ENCODE measurements at places on chromosomes 2 and 18.

DNA sequence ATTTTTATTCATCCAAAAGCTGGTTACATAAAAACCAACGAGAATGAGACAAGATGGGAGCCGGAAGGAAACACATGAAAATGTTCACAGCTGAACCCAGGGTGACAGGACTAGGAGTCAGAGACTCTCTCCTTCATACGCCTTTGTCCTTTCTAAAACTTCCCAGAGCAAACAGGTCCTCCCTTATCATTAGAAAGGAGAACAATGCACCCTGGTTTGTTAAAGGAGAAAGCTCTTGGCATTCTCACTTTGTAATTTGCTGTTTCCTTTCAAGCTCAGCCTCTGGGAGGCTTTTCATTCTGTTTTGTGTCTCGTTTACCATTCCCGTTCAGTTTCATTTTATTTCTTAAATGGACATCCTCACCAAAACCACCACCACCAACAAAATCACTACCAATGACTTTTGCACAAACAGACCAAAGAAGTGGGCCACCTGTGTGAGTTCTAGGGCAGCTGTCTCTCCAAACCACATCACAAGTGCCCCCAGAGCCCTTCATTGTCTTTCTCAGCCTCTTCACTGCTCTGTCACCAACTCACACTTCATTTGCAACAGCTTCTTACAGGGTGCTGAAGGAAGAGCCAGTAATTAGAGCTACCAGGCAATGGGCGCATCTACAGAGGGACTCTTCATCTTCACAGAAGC, 105.3 kb downstream of the HDAC4 start:
- DNase-seq = no peak

- no peak for DNase-seq
These were observed 114.8 kb downstream of the ATL2 start for GRCh38 chr2:38262069-38262871.

- DNase-seq = no peak
These were observed 358 bp downstream of the USP37 start for GRCh38 chr2:218567797-218568189.

GRCh38 chr2:74332550-74333174, 10.6 kb downstream of the SLC4A5 start:
- no peak for DNase-seq

GRCh38 chr2:128710729-128711128, 392.1 kb upstream of the HS6ST1 start:
- DNase-seq = no peak

DNA sequence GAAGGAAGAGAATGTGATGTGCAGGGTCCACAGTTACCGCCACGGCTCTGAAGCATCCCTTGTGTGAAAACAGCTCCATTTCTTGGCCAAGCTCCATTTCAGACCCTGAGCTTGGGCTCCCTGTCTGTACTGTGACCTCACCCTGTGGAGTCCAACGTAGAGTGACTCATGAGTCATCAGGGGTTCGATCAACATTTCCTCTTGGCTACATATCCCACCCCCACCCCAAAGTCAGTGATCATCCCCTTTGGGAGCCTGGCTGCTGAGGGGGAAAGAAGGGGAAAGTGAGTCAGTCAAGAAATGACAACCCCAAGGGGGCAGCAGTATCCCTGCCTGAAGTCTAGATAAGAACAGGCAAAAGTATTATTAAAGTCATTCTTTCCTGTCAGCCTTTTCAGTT, 62.2 kb downstream of the PAPOLG start:
- DNase-seq = no peak

DNA sequence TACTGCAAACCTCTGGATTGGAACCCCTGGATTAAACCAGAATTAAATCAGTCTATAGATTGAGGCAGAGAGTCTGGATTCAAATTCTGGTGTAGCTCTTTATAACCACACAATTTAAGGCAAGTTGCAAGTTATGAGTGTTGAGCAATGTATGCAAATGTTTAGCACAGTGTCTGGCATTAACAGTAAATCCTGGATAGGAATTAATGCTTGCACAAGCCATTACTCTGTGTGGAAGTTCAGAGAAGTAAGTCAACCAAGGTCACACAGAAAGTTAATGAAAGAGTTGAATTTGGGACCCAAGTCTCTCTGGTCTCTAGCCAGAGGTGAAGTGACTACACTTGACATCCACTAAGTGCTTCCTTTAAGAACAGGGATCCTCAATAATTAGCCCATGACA, 2.0 kb upstream of the MARCO start:
- no peak for DNase-seq

DNA sequence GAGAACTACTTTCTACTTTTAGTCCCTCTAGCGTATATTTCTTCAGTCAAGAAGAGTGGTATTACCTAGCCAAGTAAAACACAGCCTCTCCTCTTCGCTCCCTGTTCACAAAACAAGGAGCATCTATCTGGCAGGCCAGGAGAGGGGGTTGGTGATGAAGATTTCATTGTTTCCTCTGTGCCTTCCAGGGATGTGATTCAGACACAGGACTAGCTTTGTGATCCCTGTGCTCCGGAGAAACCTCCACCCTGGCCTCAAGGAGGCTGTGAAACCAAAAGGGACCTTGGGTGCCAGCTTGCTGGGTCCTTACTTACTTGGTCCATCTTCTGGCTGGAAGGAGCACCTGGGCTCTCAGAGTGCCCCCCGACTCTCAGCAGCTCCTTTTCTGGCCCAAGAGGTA, 5.7 kb downstream of the RHOB start:
- peak; percentile 43 for DNase-seq

GRCh38 chr18:77133835-77134496, 1.4 kb upstream of the MBP start:
- DNase-seq = peak; percentile 89

- peak; percentile 89 for DNase-seq
These were observed 22.3 kb upstream of the RHOB start for GRCh38 chr2:20424300-20425290.

DNA sequence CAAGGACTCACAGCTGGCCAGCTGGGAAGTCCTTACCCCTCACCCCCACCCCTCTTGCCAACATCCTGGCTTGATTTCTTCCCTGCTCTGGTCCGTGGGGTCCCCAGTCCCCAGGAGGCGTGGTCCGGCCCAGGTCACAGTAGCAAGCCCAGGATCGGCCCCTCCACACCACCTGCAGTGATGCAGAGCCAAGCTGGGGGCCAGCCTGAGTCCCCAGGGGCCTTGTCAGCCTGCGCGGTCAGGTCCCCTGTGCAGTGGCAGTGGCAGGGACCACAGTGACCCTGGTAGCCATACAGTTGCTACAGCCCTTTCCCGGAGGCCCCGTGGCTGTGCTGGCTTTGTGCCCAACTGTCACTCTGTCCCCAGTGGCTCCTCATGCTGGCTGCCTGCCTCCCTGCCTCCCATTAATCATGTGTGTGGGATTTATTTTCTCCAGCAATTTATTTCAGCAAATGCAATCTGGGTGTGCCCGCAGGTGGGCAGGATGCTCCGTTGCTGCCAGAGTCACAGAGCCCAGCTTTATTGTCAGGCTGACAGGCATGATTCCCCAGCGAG, 8.8 kb upstream of the PRSS56 start:
- no peak for DNase-seq

GRCh38 chr2:11625671-11626070, 44.3 kb downstream of the NTSR2 start:
- DNase-seq = no peak

GRCh38 chr2:195252018-195252417, 405.0 kb upstream of the SLC39A10 start:
- no peak for DNase-seq

DNA sequence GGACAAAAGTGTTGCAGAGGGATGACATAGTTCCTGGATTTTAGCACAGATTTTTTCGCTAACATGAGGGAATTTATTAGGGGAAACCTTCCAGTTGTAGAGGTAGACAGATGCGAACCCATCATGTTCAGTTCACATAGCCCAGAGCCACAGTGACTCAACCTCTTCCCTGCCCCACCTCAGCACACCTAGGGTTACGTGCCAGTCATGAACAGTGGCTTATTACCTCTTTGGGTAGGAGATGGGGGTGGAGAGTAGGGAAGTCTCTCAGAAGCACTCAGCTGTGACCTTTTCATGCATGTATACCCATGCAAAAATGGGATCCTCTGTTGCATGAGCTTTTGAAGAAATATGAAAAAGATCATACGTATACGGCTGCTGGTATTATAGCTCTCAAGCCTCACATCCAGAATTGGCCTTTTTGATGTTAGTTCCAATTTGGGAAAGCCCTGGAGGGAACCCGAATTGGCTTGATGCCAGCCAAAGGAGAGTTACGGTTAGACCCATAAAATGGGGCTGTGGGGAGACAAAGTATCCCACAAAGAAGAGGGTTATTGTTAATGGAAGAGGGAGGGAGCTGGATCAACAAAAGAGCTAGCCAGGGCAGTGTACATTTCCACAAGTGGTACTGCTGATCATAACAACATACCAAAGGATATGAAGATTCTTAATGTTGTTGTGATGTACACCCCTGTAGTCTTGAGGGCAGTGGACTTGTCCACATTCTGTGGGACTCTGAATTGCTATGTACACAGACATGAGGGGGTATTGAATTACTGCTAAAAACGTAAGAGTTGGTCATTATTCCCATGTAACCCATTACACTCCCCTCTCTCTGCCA, 4.9 kb downstream of the TANC1 start:
- no peak for DNase-seq

GRCh38 chr18:31554776-31555175, 36.9 kb upstream of the TTR start:
- DNase-seq = no peak

GRCh38 chr18:2223849-2224248, 347.5 kb downstream of the METTL4 start:
- DNase-seq = no peak

DNA sequence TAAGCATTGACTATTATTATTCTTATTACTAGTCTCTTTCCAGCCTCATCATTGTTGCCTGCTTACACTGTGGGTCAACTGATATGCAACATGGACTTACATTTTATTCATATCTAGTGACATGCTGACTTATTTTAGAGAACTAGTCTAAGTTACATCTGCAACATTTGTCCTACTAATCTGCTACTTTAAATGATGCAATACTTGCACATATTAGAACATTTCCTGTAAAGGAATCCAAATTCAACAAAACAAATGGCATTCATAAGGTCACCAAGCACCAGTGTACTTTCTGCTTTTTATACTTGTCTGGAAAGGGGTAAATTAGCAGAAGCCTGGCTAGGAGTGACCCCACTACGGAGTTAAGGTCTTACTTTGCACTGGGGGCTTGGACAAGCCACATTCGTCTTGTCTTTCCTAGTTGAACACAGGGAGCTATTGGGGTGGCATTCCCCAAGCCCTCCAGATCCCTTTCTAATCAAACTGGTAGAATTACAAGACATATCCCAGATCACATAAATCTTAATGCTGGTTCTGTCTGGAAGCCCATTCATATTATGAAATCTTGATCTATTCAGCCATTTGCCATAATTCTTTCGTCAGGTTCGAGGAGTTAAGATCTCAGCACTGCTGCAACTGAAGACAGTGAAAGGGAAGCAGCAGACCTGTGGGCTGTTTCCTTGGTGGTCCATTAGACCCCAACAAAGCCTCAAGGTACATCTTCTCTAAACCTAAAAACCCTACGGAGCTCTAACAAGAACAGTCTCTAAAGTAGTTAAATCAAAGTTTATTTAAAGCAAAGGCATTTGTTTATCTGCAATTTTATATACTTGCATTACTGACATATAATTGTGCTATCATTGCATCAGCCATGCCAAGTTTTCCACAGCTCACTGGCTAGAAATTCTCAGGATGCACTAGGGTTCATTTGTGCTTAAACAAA, 49.9 kb upstream of the RTN4 start:
- no peak for DNase-seq

DNA sequence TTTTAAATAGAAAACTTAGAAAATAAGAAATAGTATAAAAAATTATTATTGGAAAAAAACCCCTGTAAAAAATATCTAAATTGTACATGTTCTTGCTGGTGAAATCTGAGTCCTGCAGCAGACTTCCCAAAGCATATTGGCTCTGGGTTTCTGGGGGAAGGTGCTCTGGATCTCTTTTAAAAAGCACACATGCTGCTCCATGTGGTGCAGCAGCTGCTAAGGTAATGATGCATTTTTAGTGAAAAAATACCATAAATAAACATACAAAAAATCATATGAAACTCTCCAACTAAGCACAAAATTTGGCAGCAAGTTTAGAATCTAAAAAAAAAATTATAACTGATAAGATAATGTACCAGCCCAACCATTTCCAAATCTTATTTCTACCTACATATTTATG, 216.5 kb downstream of the GPD2 start:
- no peak for DNase-seq

GRCh38 chr2:240646900-240647502, 21.7 kb downstream of the GPR35 start:
- no peak for DNase-seq

- peak; percentile 64 for DNase-seq
These were observed 5.2 kb downstream of the PRLH start for GRCh38 chr2:237571551-237571950.

DNA sequence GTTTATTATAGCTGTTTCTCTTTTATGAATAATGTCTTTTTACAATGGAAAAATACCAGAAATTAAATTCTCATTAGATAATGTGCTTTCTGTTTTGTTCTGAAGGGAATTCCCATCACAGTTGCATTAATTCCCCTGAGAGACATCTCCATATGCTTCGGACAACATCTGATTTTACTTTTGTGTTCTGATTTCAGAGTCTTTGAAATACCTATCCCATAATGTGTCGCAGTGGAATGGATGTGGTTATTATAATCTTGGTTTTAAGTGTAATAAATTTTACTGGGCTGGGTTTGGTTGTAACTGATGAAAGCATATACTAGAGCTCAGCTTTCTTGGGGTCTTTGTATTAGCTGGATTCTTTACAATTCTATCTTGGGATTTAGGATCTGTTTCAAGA, 12.5 kb downstream of the SPTBN1 start:
- no peak for DNase-seq

DNA sequence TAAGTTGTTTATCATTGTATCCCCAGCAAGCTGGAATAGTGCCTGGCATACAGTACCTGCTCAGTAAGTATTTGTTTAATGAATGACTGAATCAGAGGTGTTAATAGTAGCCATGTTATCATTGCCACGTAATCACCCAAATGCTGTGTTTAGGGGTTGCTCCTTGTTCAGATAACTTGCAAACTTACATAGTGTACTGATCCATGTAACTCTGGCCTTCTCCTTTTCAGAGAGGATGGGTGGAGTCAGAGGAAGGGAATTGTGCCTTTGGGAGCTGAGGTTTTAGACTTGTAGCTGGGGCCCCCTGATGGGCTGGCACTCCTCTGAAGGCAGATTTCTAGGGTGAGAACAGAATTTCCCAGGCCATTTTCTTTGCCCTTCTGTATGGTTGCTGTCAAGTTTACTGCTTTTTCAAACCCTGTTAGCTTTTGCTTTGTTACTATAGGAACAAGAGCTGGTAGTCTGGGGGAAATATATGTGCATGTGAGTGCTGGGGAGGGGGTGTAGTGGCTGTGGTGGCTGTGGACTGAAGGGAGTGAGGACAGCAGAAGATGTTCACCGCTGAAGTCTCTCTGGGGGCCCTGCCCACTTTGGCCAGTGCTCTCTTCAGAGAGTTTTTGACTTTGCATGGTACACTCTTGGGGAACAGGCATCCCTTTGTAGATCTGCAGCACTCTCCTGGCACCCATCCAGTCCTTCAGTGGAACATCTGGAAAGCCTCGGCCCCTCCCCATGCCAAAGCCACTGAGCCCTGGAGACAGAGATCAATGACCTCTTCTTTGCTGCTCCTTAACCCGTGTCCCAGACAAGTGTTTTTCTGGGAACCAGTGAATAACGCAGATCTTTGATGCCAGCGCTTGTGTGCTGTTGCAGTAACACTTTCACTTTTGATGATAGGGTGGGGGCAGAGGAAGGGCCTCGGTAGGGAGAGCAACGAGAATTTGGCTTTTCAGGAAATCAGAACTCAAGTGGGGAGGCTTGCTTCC, 209.0 kb downstream of the PRKCE start:
- no peak for DNase-seq

GRCh38 chr2:8324164-8324856, 357.5 kb upstream of the ID2 start:
- DNase-seq = no peak

Measured in spleen (tissue), 13 donors.